MG63 (cell line): ENCODE measurements at places on chromosomes 16 and 17.
A peak's percentile ranks its signal among the peaks of the same experiment; 100 is the strongest.

- no peak for DNase-seq
Observed at GRCh38 chr17:32742681-32743538, 134.0 kb downstream of the MYO1D start.

GRCh38 chr17:1169221-1169928, 10.4 kb downstream of the ABR start:
- DNase-seq, result no peak

- peak; percentile 33 for DNase-seq
Observed at GRCh38 chr17:79325709-79326430, 251.2 kb downstream of the ENGASE start.

DNA sequence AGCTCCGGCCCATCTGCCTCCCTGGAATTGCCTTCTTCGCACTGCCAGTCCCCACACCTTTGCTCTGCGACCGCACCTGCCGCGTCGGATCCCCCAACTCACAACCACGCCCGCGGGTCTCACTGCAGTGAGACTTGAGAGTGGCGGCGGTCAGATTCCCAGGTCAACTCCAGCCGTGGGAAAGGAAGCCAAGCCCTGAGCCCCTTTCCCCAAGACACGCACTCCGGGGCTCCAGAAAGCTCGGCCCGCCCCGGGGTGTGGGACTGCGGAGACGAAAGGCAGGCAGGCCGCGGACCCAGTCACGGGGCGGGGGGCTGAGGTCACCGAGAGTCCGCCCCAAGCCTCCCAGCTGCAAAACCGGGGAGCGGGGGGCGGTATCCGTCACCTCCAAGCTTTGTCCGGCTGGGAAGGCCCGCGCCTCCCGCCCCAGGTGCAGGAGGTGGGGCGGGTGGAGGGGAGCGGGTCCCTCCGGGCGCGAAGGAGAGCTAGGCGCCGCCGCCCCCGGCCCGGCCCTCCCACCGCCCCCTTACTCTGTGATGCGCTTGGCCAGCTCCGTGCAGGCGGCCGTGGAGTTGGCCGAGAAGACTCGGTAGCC, 615 bp downstream of the PRPSAP1 start:
- DNase-seq, result peak; percentile 37

DNA sequence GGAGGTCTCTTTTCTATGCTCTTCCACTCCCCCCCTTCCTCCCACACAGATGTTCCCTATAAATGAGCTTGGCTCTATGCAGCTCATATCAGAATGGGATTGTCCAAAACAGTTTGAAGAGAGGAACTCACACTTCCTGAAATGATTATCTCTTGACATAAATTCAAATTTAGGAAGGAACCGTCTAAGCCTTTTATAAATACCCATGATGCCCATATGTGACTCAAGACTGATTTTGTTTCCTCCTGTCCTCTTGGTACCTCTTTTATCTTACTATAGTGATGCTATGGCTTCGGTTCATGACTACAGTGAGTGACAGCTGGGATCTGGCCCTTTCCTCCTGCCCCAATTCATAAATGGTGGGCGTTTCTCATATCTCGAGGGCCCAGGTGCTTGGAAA, 16.6 kb upstream of the TERF2 start:
- no peak for DNase-seq
